ENCODE measurements at places on chromosomes 11 and 22.

DNA sequence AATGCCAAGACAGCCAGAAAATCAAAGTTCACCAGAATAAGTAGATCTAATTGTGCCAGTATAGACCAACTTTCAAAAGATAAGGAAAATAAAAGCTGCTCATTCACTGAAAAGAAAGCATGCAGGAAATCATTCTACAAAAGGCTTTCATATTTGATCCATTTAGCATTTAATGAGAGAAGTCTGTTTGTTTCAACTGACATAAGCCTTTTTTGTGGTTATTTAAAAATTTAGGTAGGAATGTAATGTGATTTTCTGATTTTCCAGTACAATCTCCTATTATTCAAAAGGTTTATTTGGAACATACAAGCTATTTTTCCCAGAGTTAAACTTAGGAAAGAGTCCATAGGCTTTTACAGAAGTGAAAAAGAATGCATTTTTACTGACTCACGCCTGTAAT is 92.7 kb downstream of the SBF2 start:
- no peak for DNase-seq

GRCh38 chr22:30535182-30535581 is 11.4 kb downstream of the SEC14L6 start:
- DNase-seq, result no peak

DNA sequence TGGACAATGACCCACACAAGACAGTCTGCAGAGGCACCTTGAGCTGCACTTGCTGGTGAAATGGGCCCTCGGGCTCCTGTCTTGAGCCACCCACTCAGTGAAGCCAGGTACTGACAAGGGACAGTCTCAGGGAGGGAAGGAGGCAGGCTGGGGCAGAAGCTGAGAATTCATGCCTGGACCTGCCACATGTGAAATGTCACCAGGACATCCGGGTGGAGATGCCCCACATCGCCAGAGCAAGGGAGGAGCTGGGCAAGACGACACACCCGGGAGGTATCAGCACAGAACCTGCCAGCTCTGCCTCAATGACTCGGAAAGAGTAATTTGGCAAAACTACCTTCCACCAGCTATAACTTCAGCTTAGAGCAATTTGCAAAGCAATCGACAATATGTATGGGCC is 23.5 kb downstream of the CPT1A start:
- no peak for DNase-seq

GRCh38 chr11:93969925-93970922 is 50.9 kb upstream of the HEPHL1 start:
- no peak for DNase-seq

DNA sequence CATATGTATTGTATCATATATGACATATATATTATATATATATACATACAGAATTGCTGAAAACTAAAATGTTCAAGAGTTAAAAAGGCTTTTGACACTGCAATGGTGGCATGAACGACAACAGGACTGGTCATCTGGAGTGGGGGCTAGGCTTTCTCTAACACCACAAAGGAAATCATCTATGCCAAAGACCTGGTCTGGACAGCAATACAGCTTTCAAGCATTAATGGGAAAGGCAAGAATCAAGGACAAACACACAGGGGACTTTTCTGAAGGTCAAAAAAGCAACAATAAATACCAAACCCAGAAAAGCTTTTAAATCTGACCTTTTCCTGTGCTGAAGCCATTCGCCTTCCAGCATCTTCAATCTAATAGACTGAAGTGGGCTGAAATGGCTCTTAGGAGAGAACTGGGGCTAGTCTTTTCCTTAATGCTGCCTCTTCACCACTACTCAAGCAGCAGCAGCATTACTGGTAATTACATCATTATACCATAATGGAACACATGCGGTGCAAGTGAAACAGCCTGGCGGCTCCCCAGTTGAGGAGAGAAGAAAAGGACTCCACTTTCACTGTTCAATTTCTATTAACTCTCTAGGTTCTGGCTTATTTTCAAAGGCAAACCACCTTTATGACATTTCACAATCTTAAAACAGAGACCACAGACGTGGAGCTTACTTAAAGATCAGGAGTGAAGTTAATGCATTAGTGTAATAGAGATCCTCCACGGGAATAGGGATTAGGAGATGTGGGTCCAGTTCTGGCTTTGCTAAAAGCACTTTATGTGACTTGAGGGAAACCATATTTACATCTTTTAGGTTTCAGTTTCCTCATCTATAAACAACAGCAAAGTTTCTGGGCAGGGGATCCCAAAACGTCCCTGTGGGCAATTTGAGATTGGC is 63.0 kb downstream of the GAB2 start:
- no peak for DNase-seq

DNA sequence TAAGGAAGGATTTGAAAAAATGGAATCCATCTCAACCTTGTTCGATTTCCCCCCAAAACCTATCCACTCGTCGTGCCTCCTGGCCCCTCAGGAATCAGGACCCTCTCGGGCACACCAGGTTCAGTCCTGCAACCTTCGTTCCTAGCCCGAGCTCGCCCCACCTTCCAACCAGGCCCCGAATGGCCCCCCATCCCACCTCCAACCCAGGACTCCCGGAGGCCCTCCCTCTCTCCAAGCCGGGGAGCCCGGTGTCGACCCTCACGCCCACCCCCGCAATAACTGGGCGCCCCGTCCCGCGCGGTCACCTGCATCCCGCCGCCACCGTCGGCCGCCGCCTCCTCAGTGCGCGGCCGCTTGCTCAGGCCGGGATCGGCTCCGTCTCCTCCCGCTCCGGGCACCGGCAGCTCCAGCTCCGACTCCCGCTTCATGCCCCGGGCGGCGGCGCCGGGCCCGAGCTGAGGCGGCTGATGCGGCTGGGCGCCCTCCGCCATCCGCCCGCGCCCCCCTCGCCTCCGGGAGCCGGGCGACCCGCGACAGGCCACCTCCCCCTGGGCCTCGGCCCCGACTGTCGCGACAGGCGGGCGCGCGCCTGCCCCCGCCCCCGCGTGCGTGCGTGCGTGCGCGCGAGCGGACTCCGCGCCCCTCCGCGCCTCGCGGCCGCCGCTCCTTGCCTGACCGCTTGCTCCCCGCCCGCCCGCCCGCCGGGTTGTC is 534 bp downstream of the RBFOX2 start:
- DNase-seq, result no peak

GRCh38 chr11:100991541-100991940 is 138.1 kb downstream of the PGR start:
- DNase-seq, result no peak

GRCh38 chr11:112651386-112651785 is 309.8 kb upstream of the NCAM1 start:
- DNase-seq, result no peak

GRCh38 chr11:70423523-70424505 is 25.5 kb downstream of the CTTN start:
- no peak for DNase-seq

GRCh38 chr11:30605036-30605605 is 19.0 kb upstream of the MPPED2 start:
- DNase-seq, result no peak

DNA sequence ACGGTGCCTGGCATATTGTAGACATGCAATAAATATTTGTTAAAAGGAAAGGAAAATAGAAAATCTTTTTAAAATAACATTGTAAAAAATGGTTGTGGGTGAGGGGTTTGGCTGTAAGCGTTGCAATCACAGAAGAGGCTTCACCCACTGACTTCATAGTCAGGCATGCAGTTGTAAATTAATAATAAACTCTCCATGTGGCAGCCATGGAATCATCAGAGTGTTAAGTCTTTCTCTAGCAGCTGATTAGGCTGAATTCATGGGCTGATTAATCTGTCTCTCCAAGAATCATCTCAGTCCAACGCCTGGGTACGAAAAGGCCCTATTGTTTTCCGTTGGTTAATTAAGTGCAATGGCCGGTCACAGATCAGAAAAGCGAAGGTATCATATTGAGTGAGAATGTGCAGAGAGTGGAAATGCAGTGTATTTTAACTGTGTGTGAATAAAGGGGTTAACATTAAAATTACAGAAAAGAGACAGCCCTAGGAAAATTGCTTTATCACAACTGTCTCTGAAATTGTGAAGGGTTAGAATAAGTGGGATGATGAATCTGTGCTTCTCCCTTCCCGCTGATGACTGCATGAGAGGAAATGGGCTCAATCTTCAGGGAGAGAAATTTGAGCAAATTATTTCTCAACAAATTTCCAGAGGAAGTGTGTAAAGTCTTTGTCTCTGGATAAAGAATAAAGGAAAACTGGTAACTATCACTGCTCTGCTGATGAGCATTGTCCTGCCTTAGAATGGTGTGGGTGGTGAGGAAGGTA is 269.0 kb downstream of the FAM76B start:
- DNase-seq, result no peak
